ENCODE measurements at places on chromosomes 13 and 19.

DNA sequence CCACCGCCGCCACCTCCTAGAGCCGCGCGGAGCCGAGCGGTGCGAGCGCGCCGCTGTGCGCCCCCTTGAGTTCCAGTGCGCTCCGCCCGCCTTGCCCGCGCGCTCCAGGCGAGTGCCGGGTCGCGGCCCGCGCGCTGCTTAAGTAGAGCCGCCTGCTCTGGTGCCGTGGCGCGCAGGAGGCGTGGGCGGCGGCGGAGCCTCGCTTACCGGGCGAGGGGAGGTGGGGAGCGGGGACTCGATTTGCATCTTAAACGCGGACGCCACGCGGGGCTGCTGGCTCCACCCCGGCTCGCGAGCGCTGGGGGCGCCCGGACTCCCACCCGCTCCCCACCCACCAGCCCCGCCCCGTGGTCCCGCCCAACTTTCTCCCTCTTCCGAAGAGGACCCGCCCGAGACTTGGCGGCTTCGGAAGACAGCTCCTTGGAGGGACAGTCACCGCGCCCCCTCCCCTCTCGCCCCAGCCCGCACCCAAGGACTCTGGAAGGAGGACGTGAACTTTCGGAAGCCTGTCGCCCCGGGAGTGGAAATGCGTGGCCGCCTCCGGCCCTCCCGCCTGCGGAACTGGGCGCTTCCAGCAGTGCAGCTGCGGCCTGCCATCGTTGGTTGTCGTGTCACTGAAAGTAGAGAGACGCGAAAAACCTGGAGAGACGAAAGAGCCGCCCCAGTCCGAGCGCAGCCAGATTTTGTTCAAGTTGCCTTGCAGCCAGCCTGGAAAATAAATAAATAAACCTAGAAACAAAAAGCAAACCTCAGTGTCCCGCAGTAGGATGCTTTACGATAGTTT is at the start of gene KCTD12:
Gene KCTD12, minus strand, starts transcription at position 114 of the 784 bp plus-strand sequence. CDS start 257 bp downstream, outside the sequence.
- DNase-seq, result peak; percentile 81

GRCh38 chr19:53019684-53020083 is 6.0 kb downstream of the ERVV-1 start:
- DNase-seq, result no peak

DNA sequence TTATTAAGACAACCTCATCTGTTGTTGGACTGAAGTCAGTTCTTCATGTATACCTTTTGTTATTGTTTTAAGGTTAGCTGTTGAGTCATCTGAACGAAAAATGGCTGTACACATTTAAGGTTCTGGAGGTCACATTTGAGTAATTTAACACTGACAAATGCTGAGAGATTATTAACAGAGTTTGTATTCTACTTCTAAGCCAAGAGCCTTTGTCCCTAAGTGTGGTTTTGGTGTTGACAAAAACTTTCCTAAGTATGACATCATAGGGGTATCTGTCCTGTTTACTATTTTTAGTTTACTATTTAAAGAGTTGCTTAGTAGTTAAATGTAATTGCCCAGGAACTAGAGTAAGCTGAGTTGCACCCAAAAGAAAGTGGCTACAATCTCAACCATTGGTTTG is 71.9 kb downstream of the CDK8 start:
- no peak for DNase-seq

GRCh38 chr13:55359067-55359466 is 1781.7 kb upstream of the PRR20A start:
- no peak for DNase-seq

DNA sequence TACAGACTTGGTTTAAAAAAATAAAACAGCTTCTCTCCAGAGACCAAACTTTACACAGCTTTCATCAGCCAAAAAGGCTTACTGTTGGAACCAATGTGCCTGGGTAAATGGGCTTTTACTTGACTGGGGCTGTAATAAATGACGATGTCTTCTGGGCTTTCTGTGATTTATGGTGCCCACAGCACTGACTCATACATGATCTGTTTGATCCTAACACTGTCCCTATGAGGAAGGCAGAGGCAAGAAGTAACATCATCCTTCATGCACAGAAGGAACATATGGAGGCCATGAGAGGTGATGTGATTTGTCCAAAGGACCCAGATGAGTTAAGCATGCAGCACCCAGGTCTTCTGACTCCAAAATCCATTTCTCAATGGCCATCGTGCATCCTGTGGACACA is 77.4 kb downstream of the DOCK9 start:
- DNase-seq, result no peak
